ENCODE measurements at places on chromosomes 1 and 21.

GRCh38 chr21:35345954-35346353 is 296.9 kb upstream of the RUNX1 start:
- DNase-seq, result no peak

DNA sequence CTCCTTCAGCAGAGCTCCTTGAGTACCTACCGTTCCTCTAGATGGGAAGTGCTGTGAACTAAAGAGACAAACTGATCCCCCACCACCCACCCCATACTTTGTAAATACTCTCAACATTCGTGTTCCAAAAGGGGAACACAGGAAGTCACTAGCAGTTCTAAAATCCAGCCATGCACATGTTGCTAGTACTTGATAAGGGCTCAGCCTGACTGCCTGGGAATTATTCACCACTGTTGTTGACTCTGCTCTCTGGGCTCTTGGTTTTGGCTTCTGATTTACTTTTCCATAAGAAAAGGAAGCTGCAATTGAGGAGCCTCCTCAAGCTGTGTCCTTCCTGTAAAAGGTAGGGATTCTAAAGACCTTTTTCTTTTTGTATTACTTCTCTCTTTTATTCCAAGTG is 67.5 kb downstream of the IVNS1ABP start:
- no peak for DNase-seq

DNA sequence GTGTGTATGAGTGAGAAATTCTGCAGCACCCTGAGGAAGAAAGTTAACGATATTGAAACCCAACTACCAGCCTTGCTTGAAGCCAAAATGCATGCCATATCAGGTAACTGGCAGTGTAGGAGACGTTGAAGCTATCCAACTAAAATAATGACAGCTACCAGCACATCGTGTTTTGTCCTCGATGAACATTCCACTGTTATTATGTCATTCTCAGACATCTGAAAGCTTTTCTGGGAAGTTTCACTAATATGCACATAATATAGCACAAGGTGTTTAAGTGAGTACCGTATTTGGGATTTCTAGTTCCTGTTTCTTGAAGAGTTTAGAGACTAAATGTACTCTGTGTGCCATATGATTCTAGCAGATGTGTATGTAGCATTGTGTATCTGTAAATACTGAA is 173.5 kb downstream of the DISC1 start:
- DNase-seq, result no peak

DNA sequence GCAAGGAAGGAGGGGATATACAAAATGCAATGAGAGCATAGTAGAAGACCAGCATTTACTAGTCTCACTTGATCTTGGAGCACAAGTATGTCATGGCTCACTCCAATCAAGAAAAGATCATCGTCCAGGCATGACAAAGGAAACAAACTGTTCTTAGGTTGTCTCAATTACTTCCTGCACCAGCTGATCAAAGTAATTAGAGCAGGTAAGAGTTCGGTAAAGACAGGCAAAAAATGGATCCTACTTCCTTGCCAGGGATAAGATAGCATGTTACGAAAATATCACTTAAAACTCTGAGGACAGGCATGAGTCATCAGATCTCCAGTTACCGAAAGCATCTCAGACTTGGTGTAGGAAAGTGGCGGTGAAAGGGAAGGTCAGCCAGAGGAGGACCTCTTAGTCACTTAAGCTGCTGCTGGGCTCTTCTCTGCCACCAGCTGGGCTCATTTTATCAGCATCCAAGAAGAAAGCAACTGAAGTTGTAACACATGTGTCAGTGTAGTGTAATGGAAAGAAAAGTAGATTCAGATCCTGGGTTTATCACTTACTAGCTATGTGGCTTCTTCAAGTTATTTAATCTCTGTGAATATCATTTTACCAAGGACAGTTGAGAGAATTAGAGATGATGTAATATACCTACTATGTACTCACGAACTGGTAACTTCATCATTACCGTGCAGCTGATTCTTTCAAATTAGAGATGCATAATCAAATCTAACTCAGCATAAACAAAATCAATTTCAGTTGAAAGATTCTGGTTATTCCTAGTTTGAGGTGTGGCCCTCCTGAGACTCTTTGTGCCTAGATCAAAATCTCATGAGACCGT is 46.8 kb downstream of the XCL1 start:
- DNase-seq, result no peak

- no peak for DNase-seq
Measured at GRCh38 chr1:156692441-156692924, 12.9 kb downstream of the CRABP2 start.

DNA sequence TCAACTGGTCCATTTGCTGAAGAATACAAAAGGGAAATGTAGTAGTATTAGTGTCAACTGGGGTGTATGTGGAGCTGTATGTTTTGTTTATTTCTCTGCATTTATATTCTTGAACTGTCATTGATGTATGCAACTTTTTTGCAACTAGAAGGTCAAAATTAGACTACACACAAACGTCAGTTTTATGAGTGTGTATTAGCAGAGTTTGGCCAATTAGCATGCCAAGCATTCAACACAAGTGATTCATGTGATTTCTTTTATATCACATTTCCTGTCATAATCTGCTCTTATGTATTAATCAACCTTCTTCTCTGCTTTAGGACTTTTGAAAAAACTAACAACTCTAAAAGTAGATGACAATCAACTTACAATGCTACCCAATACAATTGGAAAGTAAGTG is 211.1 kb downstream of the LRRC40 start:
- no peak for DNase-seq

DNA sequence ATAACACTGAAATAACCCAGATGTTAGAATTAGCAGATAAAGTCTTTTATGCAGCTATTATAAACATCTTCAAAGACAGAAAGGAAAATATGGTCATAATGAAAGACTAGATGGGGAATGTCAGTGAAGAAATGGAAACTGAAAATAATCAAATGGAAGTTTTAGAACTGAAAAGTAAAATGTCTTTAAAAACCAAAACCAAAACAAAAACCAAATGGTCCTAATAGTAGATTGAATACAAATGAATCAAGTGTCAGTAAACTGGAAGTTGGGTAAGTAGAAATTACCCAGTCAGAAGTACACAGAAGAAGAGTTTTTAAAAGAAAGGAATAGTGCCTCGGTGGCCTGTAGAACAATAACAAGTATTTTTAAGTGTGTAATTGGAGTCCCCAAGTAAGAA is 72.7 kb downstream of the SYCP1 start:
- no peak for DNase-seq

Data from iPS DF 6.9 (cell line).